IMR-90 (cell line): ENCODE measurements at places on chromosomes 7 and 10. TPM values are rescaled to one million over a fixed set of nuclear protein-coding genes. Genes with fewer than 3 reads are reported as not detected.

GRCh38 chr10:103855424-103855823, at the start of gene SH3PXD2A:
TSS of gene SH3PXD2A (minus strand) at chr10:103855576. CDS start at chr10:103855266, 310 bp downstream.
- peak within 1 kb of the TSS; percentile 44; the same call in 1 of the 2 replicates for H3K27ac ChIP-seq
- H3K4me3 ChIP-seq, result peak within 1 kb of the TSS; percentile 92
- peaks cover 29% of the 10 kb centered on the region for H3K4me1 ChIP-seq
- H3K36me3 ChIP-seq, result no peaks in the 10 kb centered on the region

GRCh38 chr10:133405844-133406527, 12.0 kb downstream of the MTG1 start:
- H3K27ac ChIP-seq, result no peak overlapping the region
- H3K4me1 ChIP-seq, result peaks cover 4% of the 10 kb centered on the region; the same call in 1 of the 2 replicates
- no peak overlapping the region for H3K4me3 ChIP-seq
- DNase-seq, result peak; percentile 36
- peaks cover 43% of the 10 kb centered on the region for H3K36me3 ChIP-seq

DNA sequence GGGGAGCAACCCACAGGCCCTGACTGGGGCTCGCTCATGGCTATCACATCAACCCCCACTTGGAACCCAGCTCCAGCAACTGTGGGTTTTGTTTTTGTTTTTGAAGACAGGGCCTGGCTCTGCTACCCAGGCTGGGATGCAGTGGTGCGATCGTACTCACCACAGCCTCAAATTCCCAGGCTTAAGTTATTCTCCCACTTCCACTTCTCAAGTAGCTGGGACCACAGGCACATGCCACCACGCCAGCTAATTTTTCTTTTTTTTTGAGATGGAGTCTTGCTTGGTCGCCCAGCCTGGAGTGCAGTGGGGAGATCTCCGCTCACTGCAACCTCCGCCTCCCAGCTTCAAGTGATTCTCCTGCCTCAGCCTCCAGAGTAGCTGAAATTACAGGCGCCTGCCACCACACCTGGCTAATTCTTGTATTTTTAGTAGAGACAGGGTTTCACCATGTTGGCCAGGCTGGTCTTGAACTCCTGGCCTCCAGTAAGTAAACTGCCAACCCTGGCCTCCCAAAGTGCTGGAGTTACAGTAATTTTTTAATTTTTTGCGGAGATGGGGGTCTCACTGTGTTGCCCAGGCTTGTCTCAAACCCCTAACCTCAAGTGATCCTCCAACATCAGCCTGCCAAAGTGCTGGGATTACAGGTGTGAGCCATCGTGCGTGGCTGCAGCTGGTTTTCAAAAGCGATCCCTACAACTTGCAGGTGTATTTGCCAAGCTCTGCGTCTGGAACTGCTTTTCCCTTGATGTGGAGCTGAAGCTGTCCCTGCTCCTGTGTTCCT, 228.7 kb downstream of the SKIDA1 start:
- no peak overlapping the region for H3K27ac ChIP-seq
- H3K27me3 ChIP-seq, result no peaks in the 10 kb centered on the region
- H3K4me3 ChIP-seq, result no peak overlapping the region
- H3K36me3 ChIP-seq, result no peaks in the 10 kb centered on the region

DNA sequence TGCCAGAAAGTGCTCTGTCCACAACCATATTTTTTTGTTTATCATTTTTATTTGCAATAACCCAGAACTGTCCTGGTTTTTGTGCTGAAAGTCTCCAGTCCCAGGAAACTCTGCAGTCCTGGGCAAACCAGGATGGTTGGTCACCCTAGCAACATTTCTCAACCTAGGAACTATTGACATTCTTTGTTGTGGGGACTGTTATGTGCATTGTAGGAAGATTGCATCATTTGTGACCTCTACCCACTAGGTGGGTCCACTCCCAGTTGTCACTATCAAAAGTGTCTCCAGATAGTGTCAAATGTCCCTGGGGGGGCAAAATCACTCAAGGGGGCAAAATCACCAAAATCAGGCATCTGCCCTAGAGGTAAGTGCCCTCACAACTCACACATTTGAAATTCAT, 14.0 kb upstream of the SRI start:
- H3K4me1 ChIP-seq, result no peaks in the 10 kb centered on the region
- H3K27ac ChIP-seq, result no peak overlapping the region
- H3K36me3 ChIP-seq, result no peaks in the 10 kb centered on the region
- H3K27me3 ChIP-seq, result no peaks in the 10 kb centered on the region
- DNase-seq, result no peak

VWC2 gene
- polyA plus RNA-seq, result not detected in 2 replicates
